NCI-H1092 treated with DMSO at 0.1 percent for 48 hours (cell line): ENCODE measurements at places on chromosomes 4 and X.

DNA sequence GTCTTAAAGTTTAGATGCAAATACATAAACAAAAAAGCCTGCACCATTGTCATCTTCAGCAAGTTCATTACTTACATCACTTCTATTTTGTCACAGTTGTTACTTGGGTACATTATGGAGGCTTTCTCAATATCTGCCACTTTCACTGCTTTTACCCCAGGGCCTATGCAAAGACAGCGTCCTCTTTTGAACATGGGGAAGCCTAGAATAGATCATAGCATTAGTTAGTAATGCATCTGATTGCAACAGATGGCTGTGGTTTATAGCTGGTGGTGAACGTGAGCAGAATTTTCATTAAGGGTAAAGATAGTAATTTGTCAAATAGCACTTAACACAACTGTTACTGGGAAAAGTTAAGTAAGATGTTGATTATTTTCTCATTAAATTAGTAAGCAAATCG is 729 bp downstream of the CXCL11 start:
- DNase-seq, result no peak

- DNase-seq, result no peak
Observed at GRCh38 chr4:6892909-6893202, 16.8 kb upstream of the TBC1D14 start.

- DNase-seq, result no peak
Observed at GRCh38 chrX:132837126-132837525, 121.3 kb downstream of the HS6ST2 start.

DNA sequence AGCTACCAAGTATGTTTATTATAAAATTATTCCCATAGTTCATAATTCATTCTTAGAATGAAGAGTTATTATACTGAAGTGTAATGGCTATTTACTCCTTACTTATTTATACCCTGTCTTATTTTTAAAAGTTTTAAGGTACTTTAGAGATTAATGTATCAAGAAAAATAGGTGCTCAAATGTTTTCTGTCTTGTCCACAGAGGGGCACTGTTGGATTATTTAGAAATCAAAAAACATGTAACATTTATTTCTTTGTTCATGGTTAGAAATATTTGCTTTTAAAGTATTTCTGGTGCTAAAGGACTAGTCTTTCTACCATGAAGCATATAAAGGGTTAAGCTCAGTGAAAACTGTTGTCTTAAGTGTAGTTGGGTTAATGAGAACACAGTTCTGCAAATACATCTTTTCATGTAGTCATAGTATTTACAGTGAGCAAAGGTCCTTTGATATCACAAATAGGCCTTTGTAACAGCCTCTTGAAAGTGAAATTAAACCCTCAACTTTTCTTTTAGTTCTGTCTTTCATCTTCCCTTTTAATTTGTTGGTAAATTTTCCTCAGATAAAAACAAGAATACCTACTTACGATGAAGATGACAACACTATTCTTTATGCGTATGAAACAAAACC is 7.7 kb downstream of the SCML1 start:
- no peak for DNase-seq

GRCh38 chr4:52249581-52249980 is 198.5 kb downstream of the SPATA18 start:
- DNase-seq, result no peak

DNA sequence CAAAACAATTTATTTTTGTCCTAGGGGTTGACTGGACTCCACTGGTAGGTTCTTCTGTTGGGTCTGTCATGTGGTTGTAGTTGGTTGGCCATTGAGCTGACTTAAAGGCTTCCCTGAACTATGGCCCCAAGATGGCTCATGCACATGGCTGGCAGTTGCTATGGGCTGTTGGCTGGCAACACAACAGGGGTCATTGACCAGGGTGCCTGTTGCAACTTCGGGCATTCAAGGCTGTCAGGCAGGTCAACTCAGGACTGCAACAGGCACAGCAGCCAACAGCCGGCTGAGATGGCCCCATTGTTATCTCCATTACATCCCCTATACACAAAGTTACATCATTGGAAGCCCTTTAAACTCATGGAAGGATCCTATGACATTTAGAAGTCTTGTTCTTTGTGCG is 109.7 kb upstream of the CPEB2 start:
- DNase-seq, result no peak

DNA sequence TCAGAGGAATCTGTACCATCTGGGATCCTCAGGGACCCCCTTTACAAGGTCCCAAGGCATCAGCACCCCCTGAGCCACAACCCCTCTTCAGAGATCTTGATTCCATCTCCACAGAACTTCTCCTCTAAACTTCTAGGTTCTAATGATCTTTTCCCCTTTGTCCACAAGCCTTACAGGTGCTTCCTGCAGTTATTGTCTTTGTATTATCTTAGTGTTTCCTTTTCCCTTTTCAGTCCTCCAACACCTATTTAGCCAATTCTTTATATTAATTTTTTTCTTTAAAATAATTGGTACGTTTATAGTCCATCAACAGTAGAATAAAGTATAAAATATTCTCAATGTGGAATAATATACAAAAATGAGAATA is 35.2 kb upstream of the FAM241A start:
- DNase-seq, result no peak

DNA sequence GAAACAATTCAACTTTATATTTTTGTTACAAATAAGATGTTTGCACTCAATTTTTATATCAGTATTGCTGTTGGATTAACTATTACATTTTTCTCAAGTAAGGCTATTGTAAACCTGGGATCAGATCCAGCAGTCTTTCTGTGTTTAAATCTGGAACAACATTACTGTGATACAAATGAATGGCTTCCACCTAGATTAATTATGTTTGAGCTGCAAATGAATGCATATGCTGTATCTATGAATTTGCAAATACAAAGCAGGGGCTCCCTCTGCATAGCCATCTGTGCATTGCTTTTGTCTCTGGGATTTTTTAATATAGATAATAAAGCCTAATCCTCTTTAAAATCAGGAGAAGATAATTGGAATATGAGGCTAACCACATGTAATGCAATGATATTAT is 69.8 kb upstream of the NEIL3 start:
- no peak for DNase-seq

GRCh38 chr4:42488554-42488953 is 91.3 kb downstream of the SHISA3 start:
- DNase-seq, result no peak

GRCh38 chrX:9628779-9629493 is 136.7 kb downstream of the GPR143 start:
- DNase-seq, result no peak

- no peak for DNase-seq
Observed at GRCh38 chrX:24790166-24790565, 96.4 kb downstream of the POLA1 start.
